NCI-H2227 treated with DMSO at 0.1 percent for 48 hours (cell line): ENCODE measurements at places on chromosomes 1 and 21.

- peak; percentile 55 for DNase-seq
Observed at GRCh38 chr1:12454406-12455391, 163.3 kb downstream of the DHRS3 start.

DNA sequence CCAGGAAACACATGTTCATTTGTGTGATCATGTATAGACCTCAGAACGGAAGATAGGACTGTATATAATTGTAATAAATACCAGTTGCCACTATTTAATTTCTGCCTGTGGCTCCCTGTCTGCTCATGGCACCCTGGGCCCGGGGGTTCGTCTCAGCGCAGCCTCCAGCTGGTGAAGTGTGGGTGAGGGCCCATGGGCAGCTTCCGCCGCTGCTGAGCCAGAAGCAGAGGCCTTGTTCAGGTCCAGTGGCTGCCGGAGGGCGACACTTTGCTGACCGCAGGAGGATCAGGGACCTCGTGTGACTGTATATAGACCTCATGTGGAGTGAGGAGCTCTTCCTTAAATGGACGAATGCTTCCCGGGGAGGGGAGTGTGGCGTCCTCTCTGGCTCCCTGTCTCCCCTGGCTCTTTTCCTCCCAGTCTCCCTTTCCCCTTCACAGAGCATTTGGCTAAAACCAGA lies 155.9 kb downstream of the PEX14 start:
- DNase-seq, result no peak

DNA sequence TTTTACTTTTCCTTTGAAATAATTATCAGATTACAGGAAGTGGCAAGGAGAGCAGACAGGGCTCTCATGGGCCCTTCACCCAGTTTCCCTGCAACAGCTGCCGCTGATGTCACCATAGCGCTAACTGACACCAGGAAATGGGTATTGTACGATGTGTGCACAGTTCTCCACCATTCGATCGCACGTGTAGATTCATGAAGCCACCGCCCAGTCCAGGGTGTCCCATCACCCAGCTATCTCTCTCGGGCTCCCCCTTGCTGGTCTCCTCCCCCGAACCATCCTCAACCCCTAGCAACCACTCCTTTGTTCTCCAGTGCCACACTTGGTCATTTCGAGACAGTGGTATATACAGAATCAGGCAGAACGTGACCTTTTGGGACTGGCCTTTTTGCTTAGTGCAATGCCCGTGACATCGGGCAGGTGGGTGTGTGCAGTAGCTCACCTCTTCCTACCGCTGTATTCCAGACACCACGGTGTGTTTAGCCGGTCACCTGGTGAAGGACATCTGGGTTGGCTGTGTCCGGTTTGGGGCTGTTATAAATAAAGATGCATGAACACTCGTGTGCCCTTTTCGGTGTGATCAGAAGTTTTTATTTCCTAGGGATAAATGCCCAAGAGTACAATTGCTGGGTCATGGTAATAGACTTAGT lies 118.4 kb downstream of the CRYAA start:
- DNase-seq, result no peak

DNA sequence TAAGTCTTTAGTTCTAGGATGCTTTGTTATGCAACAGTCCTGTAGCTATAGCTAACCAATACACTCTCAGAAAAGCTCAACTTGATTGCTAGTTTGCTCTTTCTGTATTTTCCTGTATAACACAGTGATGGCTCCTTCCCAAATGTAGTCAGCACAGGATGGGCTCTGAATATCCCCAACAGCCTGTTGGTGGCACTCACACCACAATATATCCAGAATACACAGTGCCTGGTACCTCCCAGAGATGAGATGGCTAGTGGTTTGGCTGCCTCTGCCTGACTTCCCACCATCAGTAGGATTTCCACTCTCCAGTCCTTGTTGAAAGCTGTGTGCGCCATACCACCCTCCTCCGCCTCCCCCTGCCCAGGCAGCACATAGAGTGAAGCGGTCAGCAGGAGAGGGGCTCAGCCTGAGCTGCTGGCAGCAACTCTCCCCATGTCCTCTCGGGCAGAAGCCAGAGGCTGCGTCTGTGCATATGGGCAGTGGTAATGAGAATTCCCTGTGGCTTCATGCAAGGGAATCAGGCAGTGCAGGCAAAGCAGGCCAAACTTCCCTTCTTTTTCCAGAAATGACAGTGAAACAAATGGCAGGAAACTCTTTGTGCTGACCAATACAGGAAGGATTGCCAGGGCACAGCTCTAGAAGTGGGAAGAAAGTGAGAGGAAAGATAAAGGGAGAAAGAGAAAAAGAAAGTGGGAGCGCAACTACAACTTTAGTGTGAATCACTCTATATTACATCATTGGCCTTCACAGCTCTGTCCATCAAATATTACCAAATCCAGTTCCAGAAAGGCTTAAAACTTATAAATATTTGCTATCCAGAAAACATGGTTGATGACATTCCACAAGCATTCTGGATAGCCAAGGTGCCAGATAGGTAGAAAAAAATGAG lies 49.7 kb downstream of the LMX1A start:
- DNase-seq, result no peak

DNA sequence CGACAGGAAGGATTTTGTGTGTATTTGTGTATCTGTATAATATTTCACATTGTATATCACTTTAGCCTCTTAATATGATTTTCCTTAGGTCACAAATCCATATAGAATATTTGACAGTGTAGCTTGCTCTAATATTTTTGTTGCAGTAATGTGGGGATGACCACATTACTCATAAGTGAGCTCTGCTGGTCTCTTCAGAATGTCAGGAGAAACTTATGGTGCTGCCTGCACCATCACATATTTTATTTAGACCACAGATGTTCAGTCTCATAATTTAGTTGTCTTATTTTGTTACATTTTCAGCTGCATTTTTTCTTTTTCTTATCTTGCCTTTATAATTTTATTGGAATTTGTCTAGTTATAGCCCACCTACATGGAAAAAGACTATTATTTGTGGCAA lies 205.3 kb downstream of the PBX1 start:
- DNase-seq, result no peak

DNA sequence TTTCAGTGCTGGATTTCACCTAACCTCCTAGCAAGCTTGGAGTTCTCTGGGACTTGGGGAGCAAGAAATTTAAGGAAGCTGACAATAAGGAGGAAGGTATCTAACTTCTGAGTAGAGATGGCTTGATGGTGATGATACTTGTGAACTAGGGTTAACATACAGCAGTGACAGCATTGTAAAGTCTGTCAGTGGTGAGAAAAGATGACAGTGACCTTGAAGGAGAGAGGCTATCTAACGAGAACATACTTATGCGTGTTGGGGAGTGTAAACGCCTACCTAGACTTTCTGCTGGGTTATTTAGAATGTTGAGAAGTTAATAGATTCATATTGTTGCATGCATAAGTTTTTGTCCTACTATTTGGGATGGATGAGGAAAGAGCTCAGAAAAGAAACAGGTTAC lies 16.3 kb downstream of the POU2F1 start:
- DNase-seq, result no peak
